D721Med (cell line): ENCODE measurements at places on chromosomes 12 and 14.

DNA sequence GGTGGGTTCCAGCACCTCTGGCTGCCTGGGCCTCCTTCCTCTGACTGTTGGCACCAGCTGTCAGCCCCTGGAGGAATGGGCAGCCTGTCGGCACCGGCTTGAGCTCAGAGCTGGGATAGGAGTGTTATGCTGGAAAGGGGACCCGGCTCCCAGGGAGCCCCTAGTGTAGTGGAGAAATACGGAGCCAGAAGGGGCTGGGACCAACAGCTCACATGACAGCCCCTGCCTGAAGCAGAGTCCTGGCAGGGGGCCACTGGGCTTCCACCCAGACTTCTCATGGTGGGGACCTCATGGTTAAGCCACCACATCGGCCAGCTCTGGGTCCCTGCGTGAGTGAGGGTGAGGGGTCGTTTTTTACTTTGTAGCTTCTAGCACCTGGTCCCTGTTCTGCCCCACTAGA is 174.5 kb downstream of the TSPAN9 start:
- DNase-seq: no peak

DNA sequence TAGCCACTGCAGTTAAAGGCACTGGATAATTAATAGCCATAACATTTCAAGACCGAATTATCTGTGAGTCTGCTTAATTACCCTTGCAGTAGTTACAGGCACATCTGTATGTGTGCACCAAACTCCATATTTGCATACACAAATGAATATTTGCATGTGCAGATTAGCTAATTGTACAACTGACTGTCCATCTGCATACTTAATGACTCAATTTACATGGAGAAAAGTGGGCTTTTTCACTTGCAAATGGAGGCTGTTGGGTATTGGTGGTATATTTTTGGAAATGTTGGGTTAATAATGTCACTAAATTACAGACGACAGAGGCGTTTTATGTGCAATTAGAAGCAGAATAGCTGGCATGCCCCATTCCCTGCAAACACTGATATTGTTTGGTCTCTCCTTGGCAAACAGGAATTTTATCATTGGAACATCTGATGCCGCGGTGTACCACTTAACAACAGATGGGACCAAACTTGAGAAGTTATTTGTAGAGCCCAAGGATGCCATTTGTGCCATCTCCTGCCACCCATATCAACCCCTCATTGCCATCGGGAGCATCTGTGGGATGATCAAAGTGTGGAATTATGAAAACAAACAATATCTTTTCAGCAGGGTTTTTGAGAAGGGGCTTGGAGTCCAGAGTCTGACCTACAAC is 39.6 kb downstream of the CFAP251 start:
- DNase-seq: no peak

DNA sequence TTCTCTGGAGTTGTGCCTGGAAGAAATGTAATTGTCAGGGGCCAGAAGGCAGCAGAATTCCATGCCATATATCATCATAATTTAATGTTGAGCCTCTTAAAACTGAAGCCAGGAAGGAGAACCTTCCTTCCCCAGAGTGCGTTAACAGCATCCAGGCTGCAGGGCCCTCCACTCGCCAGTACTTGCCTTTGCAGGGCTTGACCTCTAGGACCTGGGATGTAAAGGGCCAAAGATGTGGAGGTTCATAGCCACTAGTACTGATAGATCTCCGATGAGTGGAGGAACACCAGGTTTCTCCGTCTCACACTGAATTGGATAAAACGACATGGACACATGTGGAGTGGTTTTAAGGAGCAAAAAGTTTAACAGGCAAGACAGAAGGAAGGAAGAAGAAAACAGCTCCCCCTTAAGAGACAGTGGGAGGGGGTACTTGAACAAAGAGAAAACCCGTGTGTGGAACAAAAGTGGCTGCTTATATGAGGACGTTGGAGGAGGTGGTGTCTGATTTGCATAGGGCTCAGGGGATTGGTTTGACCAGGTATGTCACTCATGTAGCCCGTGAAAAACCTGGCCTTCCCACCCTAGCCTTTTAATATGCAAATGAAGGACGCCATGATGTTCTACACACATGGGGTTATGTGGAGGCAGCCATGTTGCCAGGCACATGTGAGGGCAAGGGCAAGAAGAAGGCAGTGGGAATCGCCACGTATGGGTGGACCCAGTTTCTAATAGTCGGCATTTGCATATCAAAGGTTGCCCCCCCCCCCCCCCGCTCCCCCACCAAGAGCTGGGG is 38.8 kb upstream of the WSCD2 start:
- DNase-seq: no peak

DNA sequence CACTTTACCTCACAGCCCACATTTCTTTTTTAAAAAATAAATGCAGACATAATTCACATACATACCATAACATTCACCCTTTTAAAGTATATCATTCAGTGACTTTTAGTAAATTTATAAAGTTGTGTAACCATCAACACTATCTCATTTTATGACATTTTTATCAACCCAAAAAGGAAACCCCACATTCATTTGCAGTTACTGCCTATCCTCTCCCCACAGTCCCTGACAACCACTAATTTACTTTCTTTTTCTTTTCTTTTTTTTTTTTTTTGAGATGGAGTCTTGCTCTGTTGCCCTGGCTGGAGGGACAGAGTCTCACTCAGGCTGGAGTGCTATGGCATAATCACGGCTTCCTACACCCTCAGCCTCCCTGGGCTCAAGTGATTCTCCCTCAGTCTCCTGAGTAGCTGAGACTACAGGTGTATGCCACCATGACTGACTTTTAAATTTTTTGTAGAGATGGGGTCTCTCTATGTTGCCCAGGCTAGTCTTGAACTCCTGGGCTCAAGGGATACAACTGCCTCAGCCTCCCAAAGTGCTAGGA is 1.5 kb upstream of the EP400 start:
- DNase-seq: no peak

DNA sequence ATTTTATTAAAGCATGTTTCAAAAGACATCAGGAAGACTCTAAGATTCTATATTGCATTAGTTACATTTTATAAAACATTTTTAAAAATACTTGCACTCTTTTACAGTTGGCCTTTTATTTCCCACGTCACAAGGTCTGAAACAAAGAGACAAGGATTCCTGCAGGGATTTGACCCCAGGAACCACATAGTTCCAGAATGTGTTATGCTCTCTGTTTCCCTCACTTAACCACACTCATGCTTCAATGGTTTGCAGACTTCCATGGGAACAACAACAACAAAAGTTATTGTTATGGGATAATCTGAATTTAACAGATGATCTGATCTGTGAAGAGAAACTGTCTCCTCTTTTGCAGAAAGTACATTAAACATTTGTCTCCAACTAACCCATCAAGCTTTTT is 104.3 kb upstream of the PPFIA2 start:
- no peak for DNase-seq

GRCh38 chr12:56724701-56724971 is 463 bp downstream of the NACA start:
- DNase-seq: no peak

DNA sequence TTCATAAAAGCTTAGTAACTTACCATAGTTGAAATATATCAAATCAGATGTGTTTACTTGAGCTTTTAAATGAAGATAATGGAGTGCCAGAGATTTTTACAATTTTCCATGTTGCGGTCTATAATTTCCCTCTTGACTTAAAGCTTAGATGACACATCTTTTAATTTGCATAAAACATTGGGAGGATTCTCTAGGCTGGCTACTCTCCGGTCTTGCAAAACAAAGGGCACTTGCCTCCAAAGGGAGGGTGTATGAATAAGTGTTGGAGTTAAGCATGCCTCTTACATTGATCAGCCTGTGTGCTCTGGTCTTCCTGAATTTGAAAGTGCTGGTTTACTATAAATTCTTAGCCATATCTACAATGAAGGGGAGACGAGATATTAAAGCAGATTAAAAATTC is 336.4 kb upstream of the NAV3 start:
- DNase-seq: no peak

- no peak for DNase-seq
These were observed 9.3 kb downstream of the STK38L start for GRCh38 chr12:27253347-27253746.

DNA sequence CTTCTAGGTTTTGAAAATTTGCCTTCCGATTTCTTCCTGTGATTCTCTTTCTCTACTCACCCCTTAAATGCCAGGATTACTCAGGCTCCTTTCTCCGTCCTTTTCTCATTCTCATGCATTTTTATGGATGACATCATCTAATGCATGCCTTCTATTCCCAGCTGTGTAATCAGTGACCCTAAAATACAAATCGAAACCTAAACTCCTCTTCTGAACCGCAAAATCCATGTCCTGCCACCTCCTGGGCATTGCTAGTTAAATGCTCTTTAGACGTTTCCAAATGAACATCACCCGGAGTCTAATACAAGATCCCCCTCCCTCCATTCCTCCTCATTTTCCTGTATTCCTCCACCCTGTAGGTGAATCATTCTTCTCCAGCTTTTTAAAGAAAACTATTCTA is 1703.1 kb upstream of the FLRT2 start:
- no peak for DNase-seq

DNA sequence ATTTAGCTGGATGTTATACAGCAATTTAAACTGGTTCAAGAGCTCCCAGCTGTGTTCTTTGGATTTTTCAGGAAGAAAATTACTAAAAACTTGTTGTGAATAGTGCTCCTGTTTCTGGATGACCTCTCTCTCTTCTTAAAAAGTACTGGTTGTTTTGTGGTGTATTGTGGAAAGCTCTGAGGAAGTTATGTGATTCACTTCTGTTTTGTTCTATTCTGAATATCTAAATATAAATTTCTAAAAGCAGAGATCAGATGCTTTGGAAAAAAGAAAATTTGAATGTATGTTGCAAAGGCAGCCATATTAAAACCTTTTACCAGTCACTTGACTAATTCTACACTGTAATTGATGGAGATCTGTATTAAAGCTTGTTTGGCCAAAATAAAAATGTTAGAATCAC is 3.4 kb upstream of the C3AR1 start:
- no peak for DNase-seq

- no peak for DNase-seq
These were observed 1.5 kb upstream of the KRT5 start for GRCh38 chr12:52521568-52522266.

- peak; percentile 45 for DNase-seq
These were observed at the start of gene BCL11B for GRCh38 chr14:99271951-99272631. Gene BCL11B, minus strand, starts transcription at chr14:99272197. Its CDS starts 979 bp downstream, at chr14:99271218.

DNA sequence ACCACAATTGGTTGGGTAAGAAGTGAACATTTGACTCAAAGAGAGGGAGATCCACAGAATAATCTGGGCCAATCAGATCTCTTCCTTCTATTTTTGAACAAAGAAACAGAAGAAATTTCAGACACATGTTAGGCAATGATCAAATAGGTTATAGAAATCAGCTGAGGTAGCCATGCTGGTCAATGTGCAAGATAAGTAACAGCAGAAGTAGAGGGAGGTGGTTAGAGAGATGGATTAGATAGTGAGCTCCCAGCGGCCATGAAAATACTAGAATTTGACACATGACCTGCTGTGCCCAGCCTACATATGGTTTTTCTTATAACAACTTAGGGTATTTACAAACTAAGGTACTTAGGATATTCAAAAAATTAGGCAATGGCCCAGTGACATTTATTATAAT is 230.9 kb upstream of the ARID2 start:
- DNase-seq: no peak

DNA sequence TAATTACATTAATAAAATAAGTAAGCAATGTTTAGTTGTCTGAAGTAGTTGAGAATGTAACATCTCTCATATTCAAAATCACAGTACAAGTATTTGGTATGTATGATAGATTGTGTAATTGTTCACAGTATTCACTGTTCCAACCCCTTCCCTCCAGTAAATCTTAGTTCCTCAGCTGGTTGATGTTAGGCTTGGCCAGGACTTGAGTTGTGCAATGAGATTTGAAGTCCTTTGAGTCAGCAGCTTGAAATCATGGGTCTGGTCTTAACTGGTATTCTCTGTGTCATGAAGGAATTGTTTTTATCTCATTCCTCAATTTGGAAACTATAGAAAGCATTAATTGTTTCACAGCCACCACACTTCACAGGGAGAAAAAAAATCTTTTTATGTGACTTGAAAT is 477.1 kb downstream of the FSCB start:
- no peak for DNase-seq

GRCh38 chr12:122048151-122048550 is 26.5 kb downstream of the BCL7A start:
- no peak for DNase-seq

- DNase-seq: no peak
These were observed 57.1 kb upstream of the PCED1B start for GRCh38 chr12:47022296-47022695.

DNA sequence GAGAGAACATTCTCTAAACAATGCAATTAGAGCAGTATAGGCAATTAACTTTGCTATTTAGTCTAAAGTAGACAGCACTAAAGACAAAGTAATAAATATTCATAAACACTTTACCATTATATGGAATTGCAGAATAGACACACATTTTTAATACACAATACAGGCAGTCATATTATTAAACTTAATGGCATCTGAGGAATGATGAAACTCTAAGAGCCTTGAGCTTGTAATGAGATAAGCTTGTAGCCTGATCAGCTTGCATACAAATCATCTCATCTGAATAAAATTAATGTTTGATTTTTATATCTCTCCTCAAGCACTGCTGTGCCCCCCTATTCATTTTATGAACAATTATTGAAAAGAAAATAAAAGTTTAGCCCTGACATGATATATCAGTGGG is 107.6 kb downstream of the MGAT4C start:
- DNase-seq: no peak

DNA sequence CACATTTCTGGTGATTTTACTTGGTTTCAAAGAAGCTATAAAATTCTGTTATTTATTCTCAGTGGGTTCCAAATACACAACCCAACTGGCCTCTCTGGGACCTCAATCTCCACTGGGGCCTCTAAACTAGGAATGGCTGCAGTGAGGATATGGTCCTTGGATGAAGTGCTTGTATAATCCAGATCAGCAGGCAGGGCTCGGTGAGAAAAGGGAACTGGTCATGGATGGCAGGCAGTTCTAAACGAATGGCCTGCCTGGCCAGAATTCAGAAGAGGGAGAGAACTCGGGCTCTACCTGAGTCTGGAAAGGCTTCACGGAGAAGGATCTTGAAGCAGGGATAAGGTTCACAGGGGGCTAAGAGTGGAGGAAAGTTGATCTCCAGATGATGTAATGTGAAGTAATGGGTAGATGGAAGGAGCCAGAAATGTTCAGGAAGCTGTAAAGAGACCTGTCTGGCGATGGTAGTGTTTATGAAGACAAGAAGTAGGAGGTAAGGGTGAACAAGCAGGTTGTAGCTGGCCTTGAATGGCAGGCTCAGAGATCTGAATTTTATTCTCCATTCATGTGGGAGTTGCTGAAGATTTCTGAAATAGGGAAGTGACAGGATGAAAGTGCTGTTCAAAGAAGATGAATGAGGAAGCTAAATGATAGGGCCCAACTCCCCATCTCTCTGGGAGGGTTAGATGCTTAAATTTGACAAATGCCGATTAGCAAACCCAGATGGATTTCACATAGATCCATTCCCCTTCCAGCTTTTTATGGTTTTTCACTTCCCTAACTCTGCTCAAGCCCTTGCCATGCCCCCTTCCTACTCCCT is 31.5 kb upstream of the ANO6 start:
- no peak for DNase-seq

DNA sequence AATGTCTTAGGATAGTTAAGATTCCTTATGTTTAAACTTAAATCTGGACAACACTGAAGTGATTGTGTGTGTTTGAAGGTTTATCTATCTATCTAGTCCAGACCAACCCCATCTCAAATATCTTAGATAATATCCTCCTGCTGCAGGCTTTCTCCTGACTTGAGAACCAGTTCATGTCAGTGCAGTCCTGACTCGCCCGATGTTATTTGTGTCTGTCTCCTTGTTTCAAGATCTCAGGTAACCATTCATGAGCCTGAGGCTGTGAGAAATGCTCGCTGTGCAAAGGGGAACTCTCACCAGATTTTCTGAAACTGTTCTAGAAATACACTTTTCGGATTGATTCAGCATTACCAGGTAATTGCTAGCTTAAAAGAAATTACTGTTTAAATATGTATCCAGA is 356.2 kb downstream of the SNAPC1 start:
- DNase-seq: no peak
